ENCODE measurements at places on chromosomes 1 and 21.

GRCh38 chr1:90724926-90725656, 8.0 kb upstream of the BARHL2 start:
- no peak for DNase-seq

- DNase-seq, result no peak
Observed at GRCh38 chr1:234643850-234644134, 33.8 kb upstream of the IRF2BP2 start.

DNA sequence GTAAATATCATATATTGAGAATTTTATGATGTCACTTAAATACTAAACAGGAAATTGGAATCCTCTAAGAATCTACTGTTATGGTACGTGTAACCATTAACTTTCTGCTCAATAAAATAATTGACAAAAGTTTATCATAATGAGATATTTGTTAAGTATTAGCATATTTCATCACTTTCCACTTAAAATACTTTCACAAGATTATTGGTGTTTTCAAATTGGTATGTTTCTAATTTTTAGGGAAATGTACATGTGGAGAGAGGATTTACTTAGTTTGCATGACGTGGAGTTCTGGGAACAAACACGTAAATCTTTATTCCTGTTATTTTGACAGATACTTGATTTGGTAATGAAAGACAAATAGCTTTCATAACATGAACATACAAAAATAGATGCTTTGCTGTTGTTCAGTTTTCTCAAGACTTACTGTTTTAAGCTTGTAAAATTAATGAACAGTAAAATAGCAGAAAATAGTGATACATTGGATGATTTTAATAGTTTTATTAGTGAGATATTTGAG, 1.6 kb downstream of the SRSF11 start:
- no peak for DNase-seq

- peak; percentile 83 for DNase-seq
Observed at GRCh38 chr1:66533804-66534740, at the start of gene SGIP1. TSS of gene SGIP1 (plus strand) at chr1:66534153. CDS start at chr1:66534359, 206 bp downstream.

DNA sequence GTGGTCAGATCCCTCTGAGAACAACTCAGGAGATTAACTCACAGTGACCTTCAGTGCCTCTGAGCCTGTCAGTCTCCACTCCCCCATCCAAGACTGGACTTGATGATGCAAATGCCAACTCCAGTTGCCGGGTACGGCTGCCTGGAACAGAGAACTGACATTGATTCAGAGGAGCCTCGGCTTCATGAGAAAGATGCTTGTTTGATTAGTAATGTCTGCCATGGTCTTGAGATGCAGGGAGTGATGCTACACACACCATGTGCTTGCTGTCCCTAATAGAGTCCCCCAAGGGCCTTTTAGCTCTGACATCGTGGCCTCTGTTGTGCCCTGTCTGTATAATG, 51.8 kb upstream of the LRP8 start:
- no peak for DNase-seq

- DNase-seq, result no peak
Observed at GRCh38 chr1:180428782-180429695, 73.3 kb downstream of the ACBD6 start.

- no peak for DNase-seq
Observed at GRCh38 chr1:46072975-46073374, 59.5 kb downstream of the PIK3R3 start.

GRCh38 chr1:222009105-222009730, 267.3 kb upstream of the DUSP10 start:
- DNase-seq, result no peak

GRCh38 chr1:63000508-63000907, 216.6 kb downstream of the ATG4C start:
- DNase-seq, result no peak

- DNase-seq, result no peak
Observed at GRCh38 chr1:147062956-147063355, 109.3 kb downstream of the PRKAB2 start.

GRCh38 chr1:212754680-212755079, 36.9 kb downstream of the NSL1 start:
- peak; percentile 13 for DNase-seq

DNA sequence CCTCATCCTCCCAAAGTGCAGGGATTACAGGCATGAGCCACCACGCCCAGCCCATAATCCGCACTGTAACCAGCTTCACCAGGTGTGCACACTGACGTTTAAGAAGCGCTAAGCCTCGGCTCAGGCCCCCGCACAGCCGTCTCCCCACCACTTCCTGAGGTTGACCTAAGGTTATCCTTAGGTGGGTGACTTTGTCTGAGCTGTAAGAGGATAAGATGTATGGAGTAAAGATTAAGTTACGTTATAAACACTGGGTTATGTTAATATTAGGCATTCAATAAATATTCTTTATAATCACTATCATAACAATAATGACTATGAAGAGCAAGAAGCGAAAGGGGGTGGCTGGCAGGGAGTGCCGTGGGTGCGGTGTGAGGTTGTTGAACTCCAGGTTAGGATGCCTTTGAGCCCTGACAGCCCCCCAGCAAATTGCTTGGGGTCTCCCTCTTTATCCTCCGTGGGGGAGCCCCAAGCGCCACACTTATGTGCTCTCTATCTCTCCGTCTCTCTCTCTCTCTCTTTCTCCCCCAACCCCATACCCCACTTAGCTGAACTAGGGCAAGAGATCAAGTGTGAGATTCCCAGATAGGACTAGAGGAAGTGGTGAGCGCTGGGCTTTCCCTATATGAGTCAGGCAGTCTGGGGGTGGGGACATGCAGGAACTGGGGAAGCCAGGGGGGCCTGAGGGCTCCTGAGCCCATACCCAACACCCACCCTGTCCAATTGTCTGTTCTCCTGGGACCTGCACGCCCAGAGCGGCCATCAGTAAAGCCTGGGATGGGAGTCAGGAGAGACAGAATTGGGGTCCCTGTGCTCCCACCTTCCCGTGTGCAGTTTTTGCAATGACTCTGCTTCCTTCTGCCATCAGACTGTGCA, 7.6 kb downstream of the EFHD2 start:
- DNase-seq, result no peak

DNA sequence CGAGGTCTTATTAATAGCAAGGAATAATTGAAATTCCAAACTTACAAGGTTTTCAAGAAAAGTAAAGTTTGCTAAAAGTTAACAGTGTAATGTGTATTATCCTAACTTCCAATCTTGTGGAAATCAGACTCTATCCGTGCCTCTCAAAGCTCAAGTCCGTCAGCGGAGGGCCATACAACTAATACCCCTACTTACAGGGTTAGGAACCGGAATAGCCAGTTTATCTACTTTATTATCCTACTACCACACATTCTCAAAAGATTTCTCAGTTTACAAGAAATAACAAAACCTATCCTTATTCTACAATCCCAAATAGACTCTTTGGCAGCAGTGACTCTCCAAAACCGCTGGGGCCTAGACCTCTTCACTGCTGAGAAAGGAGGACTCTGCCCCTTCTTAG, 457.8 kb downstream of the PTPRC start:
- no peak for DNase-seq

DNA sequence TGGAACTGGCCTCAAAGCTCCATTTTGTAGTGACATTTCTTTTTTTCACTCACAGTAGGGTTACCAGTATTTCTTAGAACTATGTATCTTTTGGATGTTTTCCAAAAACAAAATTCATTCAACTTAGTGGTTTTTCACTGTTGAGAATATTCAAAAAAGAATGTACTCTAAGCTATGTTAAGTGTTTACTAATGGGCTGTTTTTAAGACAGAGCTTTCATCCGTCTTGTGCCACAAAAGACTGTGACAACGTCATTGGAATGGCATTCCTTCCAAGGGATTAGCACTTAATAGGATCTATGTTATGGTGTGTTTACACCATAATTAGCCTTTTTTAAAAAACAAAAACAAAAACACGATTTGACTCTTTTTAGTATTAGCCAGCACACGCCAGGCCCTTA, 66.8 kb downstream of the TTC3 start:
- DNase-seq, result no peak

DNA sequence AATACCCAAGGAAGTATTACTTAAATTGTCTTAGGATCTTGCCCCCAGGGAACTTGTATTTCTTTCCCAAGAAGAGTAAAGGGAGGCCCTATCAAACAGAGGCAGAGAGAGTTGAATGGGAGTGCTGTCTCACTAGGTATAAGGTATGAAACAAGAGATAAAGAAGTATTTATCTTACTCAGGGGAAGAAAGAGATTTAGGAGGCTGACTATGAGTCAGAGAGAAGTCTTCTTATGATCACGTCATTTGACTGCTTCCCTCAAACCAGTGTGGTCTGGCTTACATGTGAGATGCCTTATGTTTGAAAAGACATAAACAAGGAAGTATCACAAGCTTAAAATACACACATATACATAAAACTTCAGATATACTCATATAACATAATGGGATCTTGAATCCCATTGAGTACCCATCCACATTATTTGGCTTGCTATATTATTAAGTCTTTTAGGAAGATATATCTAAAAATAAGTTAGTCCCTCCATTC, 29.6 kb downstream of the DUSP10 start:
- no peak for DNase-seq
